Left renal pelvis (tissue), 4 donors: ENCODE measurements at places on chromosomes 6 and 20.

- no peak for DNase-seq
These were observed 300.4 kb upstream of the MARCKS start for GRCh38 chr6:113556775-113557174.

DNA sequence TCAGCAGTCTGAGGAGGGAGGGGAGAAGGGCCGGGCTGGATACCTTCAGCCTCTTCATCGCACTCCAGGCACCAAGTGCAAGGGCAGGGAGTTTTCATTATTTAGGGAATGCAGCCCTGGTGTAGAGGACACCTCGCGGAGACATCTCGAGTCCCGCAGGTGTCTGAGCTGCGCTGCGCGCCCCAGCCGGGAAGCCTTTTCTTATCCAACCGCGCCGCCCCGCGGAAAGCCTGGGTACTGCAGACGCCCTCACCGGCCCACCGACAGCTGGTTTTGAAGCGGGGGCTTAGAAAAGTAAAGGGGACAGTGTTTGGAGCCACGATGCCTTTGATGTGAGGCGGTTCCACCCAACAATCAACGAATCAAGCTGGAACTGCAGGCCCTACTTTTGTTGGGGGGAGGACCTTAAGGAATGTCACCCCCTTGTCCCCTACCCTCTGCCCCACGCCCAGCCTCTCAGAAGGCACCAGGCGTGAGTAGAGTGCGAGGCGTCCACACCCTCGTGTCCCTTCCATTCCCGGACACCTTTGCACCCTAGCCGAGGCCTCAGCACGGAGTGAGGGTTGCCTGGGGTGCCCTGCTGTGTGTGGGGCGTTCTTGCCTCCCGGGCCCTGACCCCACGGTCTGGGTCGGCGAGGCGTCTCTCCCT, 8.6 kb downstream of the NKX2-2 start:
- DNase-seq: no peak

DNA sequence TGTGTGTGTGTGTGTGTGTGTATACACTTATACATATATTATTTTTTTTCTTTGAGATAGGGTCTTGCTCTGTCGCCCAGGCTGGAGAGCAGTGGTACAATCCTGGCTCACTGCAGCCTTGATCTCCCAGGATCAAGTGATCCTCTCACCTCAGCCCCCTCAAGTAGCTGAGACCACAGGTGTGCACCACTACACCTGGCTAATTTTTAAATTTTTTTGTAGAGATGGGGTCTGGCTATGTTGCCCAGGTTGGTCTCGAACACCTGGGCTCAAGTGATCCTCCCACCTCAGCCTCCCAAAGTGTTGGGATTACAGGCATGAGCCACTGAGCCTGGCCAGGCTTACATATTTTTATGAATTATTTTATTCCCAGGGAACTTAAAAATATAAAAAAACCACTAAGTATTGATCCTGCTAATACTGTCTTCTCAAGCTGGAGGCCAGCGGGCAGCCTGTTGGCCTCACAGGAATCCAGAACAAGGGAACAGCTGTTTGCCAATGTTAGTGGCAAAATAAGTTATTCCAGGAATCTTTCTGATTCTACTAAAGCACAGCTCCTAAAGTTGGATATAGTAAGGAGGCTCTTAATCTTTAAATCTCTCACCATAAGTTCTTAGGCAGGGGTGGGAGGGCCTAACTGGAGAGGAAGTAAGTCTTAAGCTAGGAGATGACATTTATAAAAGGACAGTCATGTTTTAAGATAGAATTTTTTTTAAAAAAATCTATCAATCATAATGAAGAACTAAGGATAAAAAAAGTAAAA, 135.5 kb upstream of the NUP153 start:
- no peak for DNase-seq

- no peak for DNase-seq
These were observed at the start of gene GPSM3 for GRCh38 chr6:32192608-32193039. Gene GPSM3, minus strand, starts transcription at chr6:32192643. Its CDS starts 130 bp downstream, at chr6:32192513.

DNA sequence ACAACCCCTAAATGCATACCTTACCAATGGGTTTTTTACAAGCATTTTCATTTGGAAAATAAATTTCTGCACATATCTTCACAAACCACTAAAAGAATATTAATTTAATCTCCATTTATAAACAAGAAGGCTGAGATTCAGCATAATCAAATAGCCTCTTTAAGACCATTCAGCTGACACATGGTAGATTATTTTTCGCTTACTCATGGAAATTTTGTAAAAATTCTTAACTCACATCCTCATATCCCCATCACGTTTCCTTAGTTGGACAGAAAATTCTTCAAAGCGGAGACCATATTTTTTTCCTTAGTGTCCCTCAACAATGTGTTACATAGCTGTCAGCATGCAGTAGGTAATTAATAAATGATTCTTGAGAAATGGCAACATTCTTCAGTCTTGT, 439.6 kb upstream of the PTCHD4 start:
- DNase-seq: no peak

DNA sequence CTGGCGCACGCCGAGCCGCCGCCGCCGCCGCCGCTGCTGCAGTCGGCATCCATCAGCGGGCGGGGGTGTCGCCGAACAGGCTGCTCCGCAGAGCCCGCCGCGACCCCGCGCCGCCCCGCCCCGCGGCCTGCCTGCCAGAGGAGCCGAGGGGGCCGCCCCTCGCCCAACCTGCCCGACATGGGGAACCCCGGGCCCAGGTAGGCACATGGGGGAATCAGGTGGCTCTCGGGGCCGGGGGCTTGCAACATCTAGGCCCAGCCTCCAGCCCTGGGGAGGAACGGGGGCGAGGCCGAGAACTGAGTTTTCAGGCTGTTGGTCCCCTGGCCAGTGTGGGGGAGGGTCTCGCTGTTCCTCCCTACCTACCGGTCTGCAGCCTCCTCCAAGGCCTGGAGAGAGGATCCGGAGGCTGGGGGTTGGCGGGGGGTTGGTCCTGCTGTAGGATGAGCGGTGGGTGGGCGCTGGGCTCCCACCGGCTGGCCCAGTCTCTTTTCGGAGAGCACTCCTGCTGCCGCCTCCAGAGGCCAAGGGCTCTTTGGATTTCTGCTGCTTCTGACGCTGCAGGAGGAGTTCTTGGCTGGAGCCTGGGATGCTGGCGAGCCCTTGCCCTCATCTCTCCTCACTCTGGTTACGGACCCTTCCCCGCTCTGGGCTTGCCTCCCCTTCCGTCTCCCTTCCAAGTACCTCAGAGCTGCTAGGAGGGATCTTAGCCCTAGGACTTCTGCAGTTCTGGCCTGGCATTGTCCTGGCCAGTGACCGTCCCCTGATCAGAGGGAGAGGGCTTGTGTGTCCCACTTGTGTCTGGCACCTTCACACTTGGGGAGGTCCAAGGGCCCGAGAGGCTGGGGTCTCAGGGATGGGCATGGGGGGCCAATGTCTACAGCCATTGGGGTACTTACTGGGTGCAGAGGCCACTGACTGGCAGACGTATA, at the start of gene EPB41L1:
Gene EPB41L1 (plus strand): TSS at position 41 of the 929 bp plus-strand sequence. CDS start 19,038 bp downstream, outside the sequence.
- no peak for DNase-seq

- DNase-seq: no peak
These were observed 115.4 kb downstream of the SIM1 start for GRCh38 chr6:100349366-100349765.
